ENCODE measurements at places on chromosomes 12 and 14.

GRCh38 chr14:97916669-97917568 lies 1119.7 kb downstream of the VRK1 start:
- DNase-seq = no peak

- no peak for DNase-seq
These were observed 657 bp downstream of the ARHGAP9 start for GRCh38 chr12:57479043-57479375.

- DNase-seq = no peak
These were observed 618.8 kb downstream of the RPS29 start for GRCh38 chr14:48967419-48967818.

- DNase-seq = no peak
These were observed 38.2 kb downstream of the RAD52 start for GRCh38 chr12:911191-911826.

DNA sequence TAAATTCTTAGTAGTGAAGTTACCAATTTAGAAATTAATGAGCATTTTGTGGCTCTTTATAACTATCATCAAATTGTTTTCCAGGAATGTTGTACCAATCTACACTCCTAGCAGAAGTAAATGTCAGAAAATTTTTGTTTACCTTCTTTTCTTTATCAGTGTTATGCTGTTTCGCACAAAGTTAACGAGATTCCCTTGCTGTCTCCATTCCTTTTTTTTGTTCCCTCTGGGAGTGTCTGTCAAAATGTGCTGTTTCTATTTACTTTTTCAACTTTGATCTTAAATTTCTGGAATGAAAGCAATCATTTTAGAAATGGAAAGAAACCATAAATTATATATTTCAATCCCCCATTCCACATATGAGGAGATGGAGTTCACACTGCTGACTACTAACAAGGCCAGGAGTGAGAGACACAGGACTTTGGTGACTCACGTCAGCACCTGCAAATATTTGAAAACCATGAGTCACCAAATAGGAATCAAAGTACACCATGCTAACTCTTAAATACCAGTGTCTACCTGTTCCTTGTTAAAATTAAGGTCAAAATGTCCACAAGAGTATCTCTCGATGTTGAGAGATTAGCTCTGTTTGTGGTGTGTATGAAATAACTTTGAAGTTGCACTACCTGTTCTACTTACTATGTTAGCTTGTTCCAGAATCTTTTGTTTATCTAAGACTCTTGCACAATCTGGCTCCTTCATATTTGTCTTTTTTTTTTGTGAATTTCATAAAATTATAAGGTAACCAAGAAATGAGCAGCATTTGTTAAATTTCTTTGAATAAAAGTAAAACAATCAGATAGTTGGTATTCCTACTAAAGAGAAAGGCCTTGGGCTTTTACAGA lies 106.0 kb downstream of the RMST start:
- no peak for DNase-seq

DNA sequence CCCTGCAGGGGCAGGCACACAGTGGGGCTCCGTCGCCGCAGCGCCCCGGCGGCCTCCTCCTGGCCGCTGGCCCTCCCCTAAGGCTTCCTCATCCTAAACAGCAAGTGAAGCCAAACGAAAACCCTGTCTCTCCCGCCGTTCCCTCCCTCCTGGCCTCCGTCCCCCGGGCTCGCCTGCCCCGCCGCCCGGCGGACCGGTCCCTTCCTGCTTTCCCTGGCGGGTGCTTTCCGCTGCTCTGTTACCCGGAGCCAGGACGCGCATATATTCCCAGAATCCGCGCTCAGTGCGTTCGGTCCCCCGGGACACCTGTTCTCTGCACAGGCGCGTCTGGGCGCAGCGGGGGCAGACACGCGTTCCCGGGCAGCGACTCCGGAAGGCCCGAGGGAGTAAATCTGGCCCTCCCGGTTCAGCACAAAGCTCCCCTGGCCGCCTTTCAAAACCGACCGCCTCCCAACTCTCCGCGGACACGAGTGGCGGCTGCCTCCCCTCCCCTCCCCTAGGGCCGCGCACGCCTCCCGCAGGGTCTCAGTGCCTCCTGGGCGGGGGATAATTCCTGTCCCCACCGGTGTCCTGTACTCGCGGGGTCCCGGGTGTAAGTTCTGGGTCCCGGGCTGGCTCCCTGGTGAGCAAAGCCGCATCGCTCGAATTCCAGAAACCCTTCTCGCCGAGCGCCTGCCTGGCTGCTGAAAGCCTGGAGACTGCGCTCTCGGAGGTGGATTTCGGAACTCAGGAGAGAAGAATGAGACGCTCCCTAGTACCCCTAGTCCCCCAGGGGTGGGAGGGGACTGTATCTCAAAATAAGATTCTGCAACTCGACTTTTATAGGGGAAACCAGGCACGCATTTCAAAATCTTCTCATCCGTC lies 21.4 kb upstream of the CEP170B start:
- peak; percentile 72 for DNase-seq

GRCh38 chr12:3757261-3757660 lies 4.4 kb upstream of the CRACR2A start:
- no peak for DNase-seq

DNA sequence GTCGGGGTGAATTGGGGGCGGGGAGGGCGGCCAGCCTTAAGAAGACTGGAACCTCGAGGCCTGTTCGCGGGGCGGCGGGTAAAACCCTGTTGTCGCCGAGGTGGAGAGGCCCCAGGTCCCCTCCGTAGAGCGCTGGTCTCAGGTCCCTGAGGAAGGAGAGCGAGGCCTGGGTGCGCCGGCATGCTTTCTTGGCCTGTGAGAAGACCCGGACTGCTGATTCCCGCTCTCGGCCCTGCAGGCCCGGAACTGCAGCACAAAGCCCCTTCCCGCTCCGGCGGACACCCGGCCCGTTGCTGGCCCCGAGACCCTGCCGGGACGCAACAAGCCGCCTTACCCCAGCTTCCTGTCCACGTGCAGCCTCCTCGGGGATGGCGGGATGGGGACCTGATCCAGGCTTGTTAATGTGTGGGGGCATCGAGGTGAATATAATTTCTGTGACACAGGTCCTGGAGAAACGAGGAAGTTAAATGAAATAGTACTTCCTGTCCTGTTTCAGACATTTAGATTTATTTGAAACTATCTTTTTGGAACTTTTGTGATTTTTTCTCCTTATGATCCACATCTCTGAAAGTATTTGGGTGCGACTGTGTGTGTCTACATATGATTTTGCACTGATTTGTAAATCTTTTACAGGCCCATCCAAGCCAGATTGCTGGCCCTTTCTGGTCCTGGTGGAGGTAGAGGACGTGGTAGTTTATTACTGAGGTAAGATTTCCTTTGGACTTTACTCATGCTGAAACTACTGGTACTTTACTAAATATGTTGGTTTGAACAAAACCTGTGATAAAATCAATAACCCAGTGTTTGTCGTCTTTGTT lies 600 bp downstream of the PNN start:
- DNase-seq = no peak

DNA sequence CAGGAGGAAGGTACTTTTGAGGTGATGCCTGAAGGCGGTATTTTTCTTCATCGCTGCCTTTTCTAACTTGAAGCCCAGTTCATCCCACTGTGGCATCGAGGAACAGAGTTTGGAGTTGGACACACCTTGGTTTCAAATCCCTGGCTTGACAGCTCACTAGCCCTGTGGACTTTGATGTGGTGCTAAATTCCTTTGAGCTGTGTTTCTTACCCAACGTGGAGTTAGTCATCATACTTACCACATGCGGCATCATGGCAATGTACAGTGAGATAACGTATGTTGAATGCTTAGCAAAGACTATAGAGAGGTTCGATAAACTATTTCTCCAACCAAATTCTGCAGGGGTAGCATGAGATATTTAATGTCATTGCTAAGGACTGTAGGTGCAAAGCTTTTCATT lies 3.4 kb downstream of the PLEKHG3 start:
- no peak for DNase-seq

DNA sequence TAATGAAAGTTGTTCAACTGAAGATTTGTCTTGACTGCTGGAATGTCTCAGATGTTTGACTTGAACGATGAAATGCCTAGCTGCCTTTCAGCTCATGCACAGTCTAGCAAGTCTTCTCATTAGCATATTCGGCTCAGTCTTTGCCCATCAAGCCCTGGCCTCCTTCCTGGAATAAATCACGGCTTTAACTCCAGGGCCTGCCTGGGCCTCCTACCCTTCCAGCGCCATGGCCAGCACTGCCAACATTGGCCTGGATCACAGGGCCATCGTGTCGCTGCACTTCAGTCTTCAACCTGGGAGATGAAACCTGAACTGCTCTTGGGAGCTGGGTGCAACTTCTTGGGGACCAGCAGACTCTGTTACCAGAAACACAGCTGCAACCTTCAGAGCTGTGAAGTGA lies 126.7 kb upstream of the TMEM260 start:
- no peak for DNase-seq

Measured in H1 (cell line).